CD4-positive, alpha-beta T cell treated with Interleukin-4 for 4 hours (primary cell): ENCODE measurements at places on chromosomes 2 and 18.

- DNase-seq = no peak
Observed at GRCh38 chr2:69961496-69961895, at the start of gene ASPRV1. ASPRV1 (minus strand) TSS chr2:69961631; CDS start chr2:69961436, 195 bp downstream.

DNA sequence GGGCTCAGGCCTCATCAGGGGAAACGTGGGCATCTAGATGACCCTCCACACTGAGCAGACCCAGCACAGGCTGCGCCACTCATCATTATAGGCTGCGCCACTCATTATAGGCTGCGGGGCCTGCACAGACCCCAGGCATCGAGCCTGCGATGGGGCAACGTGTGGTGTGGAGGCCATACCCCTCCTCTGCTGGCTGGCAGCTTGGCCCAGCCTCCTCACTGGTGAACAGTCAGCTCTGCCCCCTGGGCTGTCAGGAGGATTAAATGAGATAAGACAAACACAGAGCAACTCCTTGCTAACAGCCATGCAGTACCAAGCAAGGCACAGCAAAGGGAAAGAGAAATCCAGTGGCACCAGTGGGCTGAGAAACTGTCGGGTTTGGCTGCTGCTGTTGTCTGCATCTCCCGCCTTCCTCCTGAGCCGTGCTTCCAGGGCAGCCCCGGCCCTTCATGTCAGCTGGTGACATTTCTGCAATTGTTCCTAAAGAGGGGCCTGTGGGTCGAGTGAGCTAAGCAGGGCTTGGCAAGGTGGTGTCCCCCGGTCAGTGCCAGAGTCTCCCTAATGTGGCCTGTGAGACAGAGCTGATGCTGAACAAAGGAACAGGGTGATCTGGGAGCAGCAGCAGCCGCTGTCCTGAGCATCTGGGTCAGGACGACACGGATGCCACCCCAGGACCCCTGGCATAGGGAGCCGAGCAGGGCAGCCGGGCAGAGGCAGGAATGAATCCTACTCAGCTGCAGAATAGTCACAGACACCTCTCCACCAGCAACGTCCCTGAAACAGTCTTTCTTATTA lies 48.7 kb downstream of the RRM2 start:
- no peak for DNase-seq

- DNase-seq = no peak
Observed at GRCh38 chr18:32730068-32730467, 42.8 kb downstream of the KLHL14 start.

GRCh38 chr2:143685421-143686078 lies 556.3 kb downstream of the ARHGAP15 start:
- no peak for DNase-seq

DNA sequence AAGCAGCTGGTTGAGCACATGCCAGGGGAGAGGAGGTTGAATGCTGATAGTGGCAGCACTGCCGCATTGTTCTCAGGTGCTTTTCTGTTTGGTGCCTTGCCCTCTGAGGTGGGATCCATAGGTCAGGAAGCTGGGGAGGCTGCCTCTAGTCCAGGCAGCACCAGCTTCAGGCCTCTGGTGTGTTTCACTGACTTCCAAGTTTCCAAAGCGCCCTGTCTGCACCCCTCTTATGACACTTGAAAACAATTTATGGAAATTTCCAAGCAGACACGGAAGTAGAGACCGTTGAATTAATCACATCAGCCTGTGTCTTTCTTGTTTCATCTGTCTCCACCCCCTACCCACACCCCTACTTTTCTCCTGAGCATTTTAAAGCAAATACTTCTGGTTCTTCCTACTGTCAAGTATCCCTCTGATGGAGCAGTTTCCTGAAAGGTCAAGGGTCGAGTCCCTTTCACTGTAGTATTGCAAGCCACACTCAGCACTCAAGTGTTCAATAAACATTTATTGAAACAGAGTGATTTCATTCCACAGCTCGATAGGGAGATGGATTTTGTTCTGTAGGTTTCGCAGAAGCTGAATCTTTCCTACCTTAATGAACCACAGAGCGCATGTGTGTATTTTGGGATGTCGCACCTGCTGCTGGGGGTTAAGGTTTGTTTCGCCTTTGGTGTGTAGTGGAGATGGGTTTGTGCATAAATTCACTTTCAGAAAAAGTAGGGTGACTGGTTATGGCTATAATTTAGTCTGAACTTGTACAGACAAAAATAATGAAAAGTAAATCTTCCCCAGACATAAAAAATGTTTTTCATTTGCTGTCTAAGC lies 21.4 kb downstream of the DGKD start:
- DNase-seq = no peak

DNA sequence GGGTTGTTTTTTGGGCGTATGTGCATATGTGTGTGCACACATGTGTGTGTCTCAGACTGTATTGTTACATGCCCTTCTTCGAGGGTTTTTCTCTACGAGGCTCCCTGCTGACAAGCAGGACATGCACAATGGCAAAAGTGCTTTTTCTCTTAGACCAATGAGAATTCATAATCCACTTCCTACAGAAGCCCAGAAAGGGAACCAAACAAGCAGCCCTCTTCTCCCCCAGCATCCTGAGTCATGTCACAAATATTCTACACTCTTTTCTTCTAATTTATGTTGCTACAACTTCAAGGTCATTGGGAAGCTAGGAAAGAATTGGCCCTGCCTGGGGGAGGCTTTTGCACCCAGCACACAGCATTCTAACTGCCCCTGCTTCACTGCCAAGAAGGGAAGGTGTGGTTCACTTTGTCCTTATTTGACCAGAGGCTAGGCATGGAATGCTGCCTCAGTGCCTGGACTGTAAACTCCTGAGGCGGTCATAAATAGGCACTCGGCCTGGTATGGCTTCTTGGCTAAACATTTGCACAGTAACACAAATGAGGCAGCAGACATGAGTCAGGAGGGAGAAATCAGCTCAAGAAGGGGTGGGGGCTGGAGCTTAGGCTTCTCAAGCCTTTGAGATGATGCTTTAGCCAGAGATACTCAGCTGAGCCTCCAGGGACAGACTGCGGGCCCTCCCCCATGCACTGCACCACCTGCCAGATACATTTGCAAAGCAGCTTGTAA lies 92.7 kb upstream of the KLF7 start:
- DNase-seq = no peak

GRCh38 chr2:62663920-62664795 lies 41.4 kb upstream of the EHBP1 start:
- no peak for DNase-seq

DNA sequence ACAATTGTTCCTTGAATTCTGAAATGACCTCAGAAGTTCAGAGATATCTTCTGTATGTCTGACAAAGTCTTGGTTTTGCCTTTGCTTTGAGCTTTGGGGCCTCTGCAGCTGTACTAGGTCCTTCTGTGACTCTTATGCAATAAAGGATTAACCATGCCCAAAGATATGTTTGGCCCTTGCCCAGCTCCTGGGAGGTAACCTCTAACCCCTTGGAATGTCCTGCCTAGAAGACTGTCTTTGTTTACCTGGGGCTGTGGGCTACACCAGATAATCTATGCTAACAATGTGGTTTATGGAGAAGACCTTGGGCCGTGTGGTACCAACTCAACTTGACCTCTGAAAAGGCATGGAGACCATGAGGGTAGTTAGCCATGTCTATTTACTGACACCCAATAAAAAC lies 140.9 kb upstream of the CAPN13 start:
- no peak for DNase-seq

GRCh38 chr2:16707014-16707623 lies 41.5 kb upstream of the CYRIA start:
- no peak for DNase-seq

GRCh38 chr2:196840171-196840570 lies 31.0 kb upstream of the C2orf66 start:
- DNase-seq = no peak

DNA sequence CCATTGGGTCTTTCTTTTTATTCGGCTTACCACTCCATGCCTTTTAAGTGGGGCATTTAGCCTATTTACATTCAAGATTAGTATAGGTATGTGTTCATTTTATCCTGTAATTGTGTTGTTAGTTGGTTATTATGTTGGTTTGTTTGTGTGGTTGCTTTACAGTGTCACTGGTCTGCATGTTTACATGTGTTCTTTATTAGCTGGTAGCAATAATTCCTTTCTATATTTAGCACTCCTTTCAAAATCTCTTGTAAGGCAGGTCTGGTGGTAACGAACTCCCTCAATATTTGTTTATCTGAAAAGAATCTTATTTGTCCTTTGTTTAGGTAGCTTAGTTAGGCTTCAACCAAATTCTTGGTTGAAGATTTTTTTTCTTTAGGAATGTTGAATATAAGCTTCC lies 68.7 kb upstream of the XDH start:
- no peak for DNase-seq

- DNase-seq = no peak
Observed at GRCh38 chr18:58966704-58967103, 102.0 kb downstream of the ZNF532 start.

DNA sequence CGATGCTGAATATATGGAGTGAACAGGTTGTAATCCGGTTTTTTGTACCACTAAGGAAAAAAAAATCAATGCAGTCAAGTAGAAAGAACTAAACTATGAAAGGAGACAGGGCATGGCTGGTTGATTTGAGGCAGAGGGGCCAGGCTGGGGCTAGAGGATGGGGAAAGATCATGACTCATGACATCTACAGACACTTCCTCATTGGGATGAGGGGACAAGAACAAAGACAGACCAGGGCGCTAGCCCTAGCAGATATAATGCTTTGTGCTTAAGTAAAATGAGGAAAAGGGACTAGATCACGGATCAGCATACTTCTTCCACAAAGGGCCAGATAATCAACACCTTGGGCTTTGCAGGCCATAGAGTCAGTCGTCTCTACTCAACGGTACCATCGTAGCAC lies 55.8 kb downstream of the ST6GAL2 start:
- no peak for DNase-seq

GRCh38 chr2:76080154-76080553 lies 369.4 kb upstream of the GCFC2 start:
- DNase-seq = no peak

DNA sequence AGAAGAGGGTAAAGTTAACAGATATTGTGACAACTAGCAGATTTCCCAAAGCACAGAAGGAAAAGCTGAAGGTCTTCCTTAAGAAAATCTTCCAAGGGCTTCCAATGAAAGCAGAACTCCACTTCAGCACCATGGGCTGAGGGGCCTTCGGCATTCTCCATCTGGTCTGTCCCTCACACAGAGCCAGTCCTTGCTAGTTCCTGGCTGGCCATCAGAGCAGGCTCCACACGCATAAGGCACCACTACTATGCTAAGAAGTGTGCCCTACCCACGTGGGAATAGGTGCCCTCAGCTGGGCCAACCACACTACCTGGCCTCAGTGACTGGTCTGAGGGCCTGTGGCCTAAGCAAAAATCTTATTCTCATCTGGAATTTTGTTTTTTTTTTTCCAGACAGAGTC lies 73.5 kb downstream of the METTL4 start:
- no peak for DNase-seq

- no peak for DNase-seq
Observed at GRCh38 chr2:9024575-9024974, 21.1 kb upstream of the MBOAT2 start.

DNA sequence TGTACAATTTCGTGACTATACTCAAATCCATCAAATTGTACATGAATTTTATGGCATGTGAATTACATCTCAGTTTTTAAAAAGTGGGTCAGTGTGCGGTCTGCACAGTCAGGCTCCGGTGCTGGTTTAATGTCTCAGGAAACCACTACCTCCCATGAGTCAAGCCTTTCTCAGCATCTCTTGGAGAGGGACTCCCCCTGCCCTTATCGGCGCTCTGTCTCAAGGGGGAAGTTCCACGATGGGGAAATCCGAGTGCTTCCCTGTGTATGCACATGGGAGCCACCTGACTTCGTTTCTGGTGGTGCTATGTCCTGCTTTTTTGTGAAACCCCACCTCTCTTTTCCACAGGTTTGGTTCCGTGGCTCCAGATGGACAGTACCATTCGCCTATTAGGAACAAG lies 72.5 kb downstream of the ACOXL start:
- peak; percentile 59 for DNase-seq

GRCh38 chr18:55501982-55502710 lies 85.8 kb downstream of the TCF4 start:
- DNase-seq = no peak

GRCh38 chr2:161965994-161966393 lies 108.0 kb downstream of the DPP4 start:
- peak; percentile 14 for DNase-seq

- DNase-seq = peak; percentile 42
Observed at GRCh38 chr2:62305421-62306176, 109.7 kb downstream of the B3GNT2 start.

GRCh38 chr18:55893948-55894347 lies 306.0 kb upstream of the TCF4 start:
- DNase-seq = no peak

- DNase-seq = no peak
Observed at GRCh38 chr2:208195531-208195930, 5.7 kb upstream of the C2orf80 start.

DNA sequence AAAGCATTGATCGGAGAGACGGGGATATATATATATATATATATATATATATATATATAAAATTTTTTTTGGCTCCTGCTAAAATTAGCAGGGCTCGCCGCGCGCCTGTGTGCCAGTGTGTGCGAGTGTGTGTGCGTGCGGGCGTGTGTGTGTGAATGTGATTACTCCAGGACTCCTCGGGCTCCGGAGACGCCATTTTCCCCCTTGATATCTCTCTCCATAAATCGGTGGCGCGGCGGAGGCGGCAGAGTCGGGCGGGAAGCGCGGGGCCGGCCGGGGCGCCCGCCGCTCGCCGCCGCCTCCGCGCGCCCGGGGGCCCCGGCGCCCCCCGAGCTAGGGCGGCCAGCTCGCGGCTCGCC lies 795 bp upstream of the SETBP1 start:
- DNase-seq = peak; percentile 22

DNA sequence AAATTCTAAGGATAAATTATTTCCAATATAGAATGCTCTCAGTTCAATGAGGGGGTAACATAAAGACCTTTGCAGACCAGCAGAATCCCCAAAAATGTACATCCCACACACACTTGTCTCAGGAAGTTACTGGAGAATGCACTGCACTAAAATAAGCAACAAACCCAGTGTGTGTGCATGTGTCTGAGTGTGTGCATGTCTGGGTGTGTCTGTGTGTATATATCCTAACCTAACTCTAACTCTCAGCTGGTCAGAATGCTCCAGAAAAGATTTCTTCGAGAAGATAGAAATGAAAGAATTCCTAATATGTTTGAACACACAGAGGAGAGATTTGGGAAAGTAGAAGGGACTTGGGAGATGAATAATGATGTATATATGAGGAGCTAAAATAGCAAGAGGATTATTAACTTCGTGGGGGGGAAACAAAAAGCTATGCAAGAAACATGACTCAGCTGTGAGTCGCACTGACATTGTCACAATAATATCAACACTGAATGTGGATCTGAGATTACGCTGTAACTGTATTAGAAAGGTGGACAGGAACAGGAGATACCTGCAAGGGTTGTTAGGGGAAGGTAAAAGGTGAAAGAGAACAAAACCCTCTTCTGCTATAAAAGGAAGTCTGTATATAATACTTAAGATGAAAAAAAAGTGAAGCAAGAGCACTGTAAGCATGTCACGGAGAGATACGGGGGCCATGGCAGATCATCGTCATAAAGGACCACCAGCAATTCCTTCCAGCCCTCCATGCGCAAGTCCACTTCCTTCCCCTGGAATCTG lies 11.1 kb downstream of the COLEC12 start:
- no peak for DNase-seq
